ENCODE measurements at places on chromosomes 6 and 20. TPM values are rescaled to one million over a fixed set of nuclear protein-coding genes. Genes with fewer than 3 reads are reported as not detected.
A peak's percentile ranks its signal among the peaks of the same experiment; 100 is the strongest.

- DNase-seq, result no peak
These were observed 49.9 kb downstream of the CDH4 start for GRCh38 chr20:61301711-61302525.

GRCh38 chr6:113588646-113589045, 268.5 kb upstream of the MARCKS start:
- DNase-seq, result no peak

DNA sequence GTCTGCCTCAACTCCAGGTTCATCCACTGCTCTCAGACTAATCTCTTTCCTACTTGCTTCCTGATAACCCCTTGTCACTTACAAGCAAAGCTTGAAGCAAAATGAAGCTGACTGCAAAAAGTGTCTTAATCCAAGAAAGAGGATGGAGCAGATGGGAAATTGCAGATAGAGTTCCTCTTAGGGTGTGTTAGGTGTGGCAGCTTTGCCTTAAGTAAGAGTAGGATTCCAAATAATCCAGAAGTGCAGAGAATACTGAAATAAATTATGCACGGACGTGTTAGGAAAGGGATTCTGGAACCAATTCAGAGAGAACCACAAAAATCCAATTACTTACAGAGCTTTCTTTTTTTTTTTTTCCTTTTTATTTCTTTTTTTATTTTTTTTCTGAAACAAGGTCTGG, 6.1 kb upstream of the RPL7L1 start:
- DNase-seq, result no peak

GRCh38 chr6:144197919-144198318, 47.6 kb downstream of the STX11 start:
- no peak for DNase-seq

DNA sequence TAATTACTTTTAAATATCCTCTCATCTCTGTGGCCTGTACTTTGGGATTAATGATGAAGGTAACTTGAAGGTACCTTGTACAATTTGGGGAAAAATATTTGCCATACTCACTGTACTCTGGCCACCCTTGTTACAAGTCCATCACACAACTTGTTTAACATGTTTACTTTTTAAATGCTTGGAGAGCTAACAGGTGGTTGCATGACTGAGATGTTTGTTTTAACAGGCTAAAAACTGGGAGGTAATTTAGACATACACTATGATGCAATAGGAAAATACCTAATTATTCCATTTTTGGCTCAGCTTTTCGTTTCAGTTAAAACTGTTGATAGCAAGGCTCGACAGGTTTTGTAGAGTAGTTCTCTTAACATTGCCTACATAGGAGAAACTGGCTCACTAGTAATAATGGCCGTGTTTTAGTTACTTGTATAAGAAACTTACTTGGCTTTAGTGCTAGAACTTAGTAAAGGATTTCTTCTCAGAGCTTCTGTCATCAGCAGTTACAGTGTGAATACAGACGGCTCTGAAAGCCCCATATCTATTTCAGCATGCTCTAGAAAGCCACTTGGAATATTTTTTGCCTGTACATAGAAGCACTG, 489.8 kb upstream of the SOX4 start:
- DNase-seq, result no peak

- no peak for DNase-seq
These were observed 19.1 kb downstream of the SPATA2 start for GRCh38 chr20:49896204-49896603.

GRCh38 chr6:26330859-26331217, 34.2 kb upstream of the BTN3A2 start:
- peak; percentile 47 for DNase-seq

GRCh38 chr6:168520233-168520632, 79.2 kb downstream of the SMOC2 start:
- no peak for DNase-seq

DNA sequence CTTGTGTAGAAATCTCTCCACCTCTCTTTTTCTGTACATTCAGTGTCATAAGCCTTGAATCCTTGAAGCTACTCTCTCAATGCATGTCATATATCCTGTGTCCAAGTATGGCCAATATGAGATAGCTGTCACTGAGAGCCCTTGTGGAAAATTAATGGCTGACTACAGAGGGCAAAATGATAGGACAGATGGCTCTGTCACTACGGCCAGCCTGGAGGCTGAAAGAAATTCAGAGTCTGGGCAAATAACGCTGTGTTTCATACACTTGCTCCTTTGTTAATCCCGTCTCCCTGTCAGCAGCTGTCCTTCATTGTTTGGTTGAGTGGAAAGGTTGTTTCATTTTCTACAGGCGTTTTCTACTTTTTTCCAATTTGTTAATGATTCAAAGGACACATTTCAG, 70.4 kb upstream of the VGLL2 start:
- no peak for DNase-seq

- DNase-seq, result no peak
These were observed 21.0 kb upstream of the NOL4L start for GRCh38 chr20:32606107-32606506.

DNA sequence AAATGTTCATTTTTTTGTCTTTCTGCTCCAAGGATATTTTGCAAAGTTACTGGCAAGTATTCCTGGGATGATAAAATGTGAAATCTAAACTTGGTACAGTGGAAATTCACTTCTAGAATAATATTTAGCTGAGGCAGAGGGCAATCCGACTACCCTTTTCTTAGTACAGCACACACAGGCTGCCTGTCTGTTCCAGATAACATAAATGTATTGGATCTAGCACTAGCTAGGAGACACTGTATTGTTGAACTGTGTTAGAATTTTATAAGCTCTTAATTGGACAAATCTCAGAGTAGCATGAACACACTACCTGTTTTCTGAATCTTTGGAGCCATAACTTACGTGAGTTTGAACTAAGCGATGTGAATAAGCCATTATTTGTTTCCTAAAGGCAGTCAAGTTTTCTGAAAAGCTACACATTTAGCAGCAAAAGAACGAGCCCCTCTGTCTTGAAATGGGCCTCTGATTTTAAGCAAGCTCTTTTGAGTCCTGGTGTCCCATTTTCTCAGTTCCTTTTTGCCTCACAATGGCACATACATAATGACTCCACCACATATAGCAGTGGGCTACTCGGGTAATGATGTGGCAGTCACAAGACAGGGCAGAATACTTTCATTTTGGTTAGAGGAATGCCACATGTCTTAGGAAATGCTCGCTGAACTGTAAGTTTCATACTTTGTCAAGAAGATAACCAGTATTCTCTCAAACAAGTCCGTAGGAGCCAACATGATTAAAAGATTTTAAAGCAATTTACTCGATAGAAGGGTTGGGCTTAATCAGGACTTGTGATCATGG, 116.5 kb upstream of the ESR1 start:
- peak; percentile 31 for DNase-seq

DNA sequence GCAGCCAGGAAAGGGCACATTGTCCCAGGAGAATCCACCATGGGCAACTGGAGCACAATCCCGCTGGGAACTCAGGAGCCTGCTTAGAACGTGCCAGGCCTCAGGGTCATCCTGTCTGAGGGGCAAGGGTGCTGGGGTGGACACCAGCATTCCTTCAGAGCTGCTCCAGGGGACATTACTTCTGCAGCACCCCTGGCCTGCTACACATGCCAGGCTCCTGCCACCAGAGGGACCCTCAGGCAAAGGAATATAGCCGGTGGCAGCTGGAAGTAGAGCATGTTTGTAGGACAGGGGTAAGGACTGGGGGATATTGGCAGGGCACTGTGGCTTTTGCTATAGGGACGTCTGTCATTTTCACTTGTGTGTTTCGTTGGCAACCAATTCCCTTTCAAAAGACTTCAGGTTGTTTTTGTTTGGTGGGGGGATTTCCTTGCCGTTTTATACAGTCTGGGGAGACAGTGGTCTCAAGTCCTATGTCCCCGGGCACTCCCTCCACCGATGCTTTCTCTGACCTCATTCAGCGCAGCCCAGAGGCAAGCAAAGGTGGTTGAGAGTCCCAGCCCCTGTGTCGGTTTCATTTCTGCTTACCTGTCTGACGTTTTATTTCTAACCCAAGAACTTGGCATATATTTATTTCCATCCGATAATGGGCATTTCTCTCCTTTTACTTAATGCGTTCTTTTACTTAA, 130.8 kb downstream of the JPH2 start:
- peak; percentile 36 for DNase-seq

The PTCRA gene
- not detected for total RNA-seq

The SLC22A3 gene
- total RNA-seq, result not detected

The SIRPB2 gene
- total RNA-seq, result not detected

The SS18L1 gene
- total RNA-seq, result 12.8 TPM

The ANKEF1 gene
- 7.4 TPM for total RNA-seq

The SMIM26 gene
- total RNA-seq, result 154 TPM

All from HT1080 (cell line).